ENCODE measurements at places on chromosomes 6 and 20.

DNA sequence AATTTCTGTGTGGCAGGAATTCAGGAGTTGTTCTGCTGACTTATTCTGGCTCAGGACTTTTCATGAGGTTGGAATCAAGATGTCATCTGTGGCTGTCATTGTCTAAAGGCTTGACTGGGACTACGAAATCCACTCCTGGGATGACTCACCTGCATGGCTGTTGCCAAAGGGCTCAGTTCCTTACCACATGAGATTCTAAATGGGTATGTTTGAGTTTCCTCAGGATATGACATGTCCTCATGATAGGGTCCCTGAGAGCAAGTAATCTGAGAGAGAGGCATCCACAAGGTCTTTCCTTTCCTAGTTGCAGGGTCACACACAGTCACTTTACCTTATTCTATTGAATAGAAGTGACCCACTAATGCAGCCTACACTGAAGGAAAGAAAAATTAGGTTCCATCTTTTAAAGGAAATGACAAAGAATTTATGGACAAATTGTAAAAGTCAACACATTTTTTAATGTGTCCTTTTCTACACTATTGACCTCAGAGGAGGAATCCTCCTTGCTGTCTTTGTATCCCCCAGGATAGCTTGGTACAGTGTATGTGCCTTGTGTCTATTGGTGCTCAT, 1025.0 kb upstream of the GJE1 start:
- peak; percentile 90 for DNase-seq

- DNase-seq, result no peak
Measured at GRCh38 chr6:135738636-135739035, 112.9 kb upstream of the PDE7B start.

DNA sequence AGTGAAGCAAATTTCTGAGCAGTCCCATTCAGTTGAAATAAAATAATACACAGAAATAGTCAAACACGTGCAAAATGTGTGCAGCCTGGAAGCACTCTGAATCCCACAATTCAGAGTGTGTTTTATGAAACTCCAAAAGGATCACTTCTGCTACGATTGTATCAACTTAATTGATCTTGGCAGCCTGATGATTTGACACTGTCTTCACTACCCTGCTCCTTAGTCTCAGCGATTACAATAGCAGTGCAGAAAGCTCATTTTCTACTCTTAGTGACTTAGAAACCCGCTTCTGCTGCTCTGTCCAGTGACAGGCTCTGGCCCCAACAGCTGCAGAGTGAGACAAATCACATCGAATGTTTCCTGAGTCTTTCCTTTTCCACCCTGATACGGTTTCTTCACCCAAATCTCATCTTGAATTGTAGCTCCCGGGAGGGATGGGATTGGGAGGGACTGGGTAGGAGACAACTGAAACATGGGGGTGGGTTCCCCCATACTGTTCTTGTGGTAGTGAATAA, 16.2 kb upstream of the EMILIN3 start:
- DNase-seq, result no peak

DNA sequence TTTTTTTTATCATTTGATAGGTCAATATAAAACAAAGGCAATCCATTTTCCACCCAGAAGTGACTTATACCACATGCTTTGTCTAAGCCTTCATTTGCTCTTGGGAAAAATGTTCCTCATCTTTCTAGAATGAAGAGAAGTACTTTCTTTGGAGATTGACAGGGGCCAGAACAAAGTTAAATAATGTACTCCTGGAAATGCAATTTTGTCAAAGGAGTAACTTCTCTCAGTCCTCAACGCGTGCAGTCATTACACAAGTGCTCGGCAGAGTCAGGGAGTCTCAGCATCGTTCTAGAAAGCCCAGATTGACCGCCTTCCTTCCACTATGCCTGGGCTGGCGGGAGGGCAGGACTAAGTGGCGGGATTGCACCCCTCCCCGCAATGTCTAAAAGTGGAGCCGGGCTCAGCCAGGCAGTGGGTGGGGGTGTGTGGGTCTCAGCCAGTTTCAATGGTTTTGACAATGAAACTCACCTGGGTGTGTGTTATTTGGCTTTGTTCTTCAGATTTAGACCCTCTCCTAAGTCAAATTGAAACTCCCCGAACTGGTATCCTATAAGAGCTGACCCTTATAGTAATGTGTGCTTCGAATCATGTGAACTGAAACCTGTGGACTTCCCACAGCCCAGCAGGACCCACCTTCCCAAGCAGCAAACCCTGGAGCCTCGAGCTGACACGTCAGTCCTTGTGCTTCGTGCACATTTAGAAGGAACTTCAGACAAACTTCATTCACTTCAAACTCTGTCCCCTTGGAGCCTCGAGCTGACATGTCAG, 63.2 kb upstream of the DUSP22 start:
- DNase-seq, result no peak

DNA sequence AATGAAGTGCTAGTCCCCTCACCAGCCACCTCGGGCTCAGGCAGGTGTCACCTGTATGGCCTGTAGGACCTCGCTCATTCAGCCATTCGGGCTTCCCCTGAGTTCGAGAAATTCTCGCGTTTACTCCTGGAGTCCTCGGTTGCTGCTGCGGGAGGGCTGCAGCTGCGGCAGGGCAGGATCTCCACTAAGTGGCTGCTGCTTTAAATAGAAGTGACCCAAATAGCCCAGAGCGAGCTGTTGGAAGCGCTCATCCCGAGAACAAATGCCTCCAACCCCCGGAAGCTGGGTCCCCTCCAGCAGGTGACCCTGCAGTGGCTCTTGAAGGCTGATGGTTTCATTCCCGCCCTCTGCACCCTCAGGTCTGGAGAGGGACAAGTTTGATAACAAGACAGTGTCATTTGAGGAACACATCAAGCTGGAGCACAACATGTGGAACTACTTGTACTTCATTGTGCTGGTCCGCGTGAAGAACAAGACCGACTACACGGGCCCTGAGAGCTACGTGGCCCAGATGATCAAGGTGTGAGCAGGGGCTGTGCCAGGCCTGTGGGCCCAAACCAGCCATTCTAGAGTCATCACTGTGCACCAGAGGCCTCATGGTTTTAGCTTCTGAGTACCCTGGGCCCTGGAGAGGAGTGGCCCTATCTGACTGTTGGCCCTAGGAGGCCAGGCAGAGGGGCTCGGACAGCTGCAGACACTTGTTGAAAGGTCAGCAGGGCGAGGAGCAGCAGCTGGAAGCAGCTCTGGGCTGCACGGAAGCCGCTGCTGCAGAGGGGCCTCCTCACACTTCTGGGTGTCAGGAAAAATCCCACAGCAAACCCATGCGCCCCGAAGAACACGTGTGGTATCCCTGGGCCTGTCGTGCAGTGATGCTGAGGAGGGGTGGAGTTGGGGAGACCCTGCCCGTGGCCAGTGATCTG, 18.1 kb downstream of the UQCC2 start:
- DNase-seq, result no peak

DNA sequence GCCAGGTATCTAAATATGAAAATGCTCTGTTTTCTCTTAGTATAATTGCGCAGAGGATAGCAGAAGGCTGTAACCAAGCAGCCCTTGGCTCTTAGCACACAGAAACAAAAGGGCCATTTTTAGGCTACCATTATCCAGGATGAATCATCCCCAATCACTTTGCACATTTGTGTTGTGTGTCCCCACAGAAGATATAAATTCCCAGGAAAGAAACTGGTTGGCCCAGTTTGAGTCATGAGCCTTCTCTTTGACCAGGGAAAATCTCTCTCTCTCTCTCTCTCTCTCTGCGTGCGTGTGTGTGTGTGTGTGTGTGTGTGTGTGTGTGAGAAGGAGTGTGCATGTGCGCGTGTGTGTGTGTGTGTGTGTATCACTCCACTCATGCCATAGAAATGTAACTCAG, 178.5 kb downstream of the FRK start:
- no peak for DNase-seq

GRCh38 chr6:56314683-56315523, 67.5 kb upstream of the COL21A1 start:
- DNase-seq, result peak; percentile 67

DNA sequence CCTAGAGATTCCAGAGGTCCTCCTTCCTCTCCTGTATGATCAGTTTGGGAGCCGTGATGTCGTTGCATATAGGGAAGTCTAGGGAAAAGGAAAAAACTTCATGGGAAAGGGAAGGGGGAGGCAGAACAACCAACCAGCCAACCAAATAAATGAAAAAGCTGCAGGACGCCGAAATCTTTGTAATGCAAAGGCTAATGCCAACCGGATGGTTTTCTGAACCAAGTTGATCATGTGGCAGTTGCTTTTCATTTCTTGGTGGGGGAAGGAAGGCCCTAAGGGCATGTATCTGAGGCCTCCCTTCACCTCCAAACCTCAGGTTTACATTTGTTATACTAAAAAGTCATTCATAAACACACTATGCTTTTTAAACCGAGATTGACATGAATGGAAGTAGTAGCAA, 167.2 kb downstream of the ARID1B start:
- DNase-seq, result no peak

- no peak for DNase-seq
Measured at GRCh38 chr20:44585057-44585963, 2.9 kb downstream of the PKIG start.

- DNase-seq, result peak; percentile 69
Measured at GRCh38 chr20:62929051-62929538, 2.8 kb upstream of the DIDO1 start.

DNA sequence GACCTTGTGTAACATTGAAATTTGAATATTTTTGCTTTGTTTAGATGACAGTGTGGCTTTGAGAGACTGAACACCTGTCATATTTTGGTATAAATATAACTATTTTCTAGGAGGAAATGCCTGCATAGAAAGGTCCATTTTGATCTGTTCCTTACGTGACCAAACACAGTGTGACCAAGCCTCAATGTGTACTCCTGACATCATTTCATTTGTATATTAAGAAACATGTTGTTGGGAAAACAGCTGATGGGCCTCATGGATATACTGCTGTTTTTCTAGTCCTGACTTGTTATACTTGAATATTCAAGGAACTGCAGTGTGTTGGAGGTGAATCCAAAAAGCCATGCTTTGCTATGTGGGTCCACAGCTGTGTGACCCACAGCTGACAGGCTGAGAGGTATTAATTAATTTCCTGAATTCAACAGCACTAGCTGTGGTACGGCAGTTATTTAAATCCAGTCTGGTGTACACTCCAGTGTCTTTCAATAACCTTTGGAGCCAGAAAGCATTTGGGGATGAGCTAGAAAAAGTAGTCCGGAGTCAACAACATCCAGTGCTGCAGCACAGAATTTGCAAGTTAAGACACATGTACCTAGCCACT, 18.9 kb downstream of the NCOA7 start:
- DNase-seq, result no peak

DNA sequence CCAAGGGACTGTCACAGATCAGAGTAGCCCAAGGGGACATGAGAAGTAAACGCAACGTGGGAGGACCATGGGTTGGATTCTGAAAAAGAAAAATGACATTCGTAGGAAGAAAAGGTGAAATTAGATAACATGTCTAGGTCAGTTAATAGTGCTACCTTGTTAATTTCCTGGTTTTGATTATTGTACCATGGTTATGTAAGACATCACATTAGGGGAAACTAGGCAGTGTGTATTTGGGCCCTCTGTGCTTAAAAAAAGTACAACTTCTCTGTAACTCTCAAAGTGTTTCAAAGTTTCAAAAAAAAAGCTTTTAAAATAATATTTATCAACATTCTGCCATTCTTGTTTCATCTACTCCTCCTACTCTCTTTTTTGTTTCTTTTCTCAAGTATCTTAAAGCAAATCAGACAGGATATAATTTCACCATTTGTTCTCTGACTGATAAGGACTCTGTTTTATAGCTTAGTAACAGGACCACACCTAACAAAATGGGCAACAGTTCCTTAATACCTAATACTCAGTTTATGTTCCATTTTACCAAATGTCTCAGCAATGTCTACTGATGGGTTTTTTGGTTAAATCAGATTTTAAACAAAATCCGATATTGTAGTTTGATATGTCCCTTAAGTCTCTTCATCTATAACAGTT, 97.1 kb upstream of the PLCB4 start:
- DNase-seq, result no peak

DNA sequence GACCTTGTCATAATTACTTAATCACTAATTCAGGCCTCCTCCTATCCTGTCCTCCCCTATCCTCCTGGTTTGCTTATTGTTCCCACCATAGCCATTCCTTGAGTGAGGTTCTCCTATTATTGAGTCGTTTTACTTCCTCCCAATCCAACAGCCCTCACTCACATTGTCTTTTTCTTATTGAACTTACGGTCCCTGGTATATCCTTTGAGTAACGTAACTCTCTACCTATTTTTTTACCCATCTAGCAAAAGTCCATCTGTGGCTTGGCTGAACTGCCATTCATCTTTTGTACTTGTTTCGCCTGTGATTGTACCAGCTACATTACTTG, 43.1 kb downstream of the DEK start:
- no peak for DNase-seq

DNA sequence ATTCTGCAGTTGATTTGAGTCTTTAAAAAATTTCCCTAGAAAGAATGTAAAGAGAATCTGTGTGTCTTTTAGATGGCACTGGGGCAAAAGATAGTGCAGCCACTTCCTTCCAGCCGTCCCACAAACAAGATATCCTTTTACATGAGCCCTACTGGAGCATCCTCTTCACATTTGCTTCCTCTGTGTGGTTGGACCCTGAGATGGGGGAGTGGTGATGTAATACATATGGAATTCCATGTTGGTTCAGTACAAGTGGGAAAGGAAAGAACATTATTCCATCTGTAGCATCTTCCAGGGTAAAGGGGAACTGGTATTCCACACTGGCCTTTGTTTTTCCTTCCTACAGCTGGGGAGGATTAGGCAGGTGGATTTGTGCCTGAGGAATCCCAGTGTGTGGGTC, 78.9 kb upstream of the ISM1 start:
- DNase-seq, result peak; percentile 15

- DNase-seq, result peak; percentile 82
Measured at GRCh38 chr6:53492860-53493634, 51.9 kb downstream of the GCLC start.
